GM04503 (cell line): ENCODE measurements at places on chromosomes 4 and X.

DNA sequence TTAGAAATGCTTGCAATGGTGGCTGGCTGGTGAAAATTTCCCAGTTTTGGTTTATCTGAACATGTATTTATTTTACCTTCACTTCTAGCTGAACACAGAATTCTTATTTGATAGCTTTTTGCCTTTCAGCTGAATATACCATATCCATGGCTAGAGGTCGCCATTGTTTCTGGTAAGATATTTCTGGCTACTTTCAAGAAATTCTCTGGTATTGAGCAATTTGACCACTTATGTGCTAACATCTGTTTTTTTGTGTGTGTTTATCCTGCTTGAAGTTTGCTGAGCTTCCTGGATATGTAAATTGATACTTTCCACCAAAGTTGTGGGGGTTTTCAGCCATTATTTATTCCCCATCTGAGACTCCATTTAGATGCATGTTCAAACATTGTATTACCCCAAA is 75.4 kb downstream of the FBXW7 start:
- peak; percentile 42 for DNase-seq

DNA sequence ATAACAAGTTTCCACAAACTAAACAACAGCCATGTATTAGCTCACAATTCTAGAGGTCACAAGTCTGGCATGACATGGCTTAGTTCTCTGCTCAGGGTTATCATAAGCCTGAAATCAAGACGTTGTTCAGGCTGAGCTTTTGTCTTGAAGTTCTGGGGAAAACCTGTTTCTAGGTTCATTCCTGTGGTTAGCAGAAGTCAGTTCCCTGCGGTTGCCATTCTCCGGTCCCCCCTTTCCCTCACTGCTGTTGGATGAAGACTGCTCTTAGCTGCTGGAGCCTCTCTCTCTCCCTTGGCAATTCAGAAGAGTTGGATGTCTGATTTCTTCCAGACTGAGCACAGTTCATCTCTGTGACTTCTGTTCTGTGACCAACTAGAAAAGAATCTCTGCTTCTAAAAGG is 962.6 kb downstream of the PCDH7 start:
- no peak for DNase-seq

DNA sequence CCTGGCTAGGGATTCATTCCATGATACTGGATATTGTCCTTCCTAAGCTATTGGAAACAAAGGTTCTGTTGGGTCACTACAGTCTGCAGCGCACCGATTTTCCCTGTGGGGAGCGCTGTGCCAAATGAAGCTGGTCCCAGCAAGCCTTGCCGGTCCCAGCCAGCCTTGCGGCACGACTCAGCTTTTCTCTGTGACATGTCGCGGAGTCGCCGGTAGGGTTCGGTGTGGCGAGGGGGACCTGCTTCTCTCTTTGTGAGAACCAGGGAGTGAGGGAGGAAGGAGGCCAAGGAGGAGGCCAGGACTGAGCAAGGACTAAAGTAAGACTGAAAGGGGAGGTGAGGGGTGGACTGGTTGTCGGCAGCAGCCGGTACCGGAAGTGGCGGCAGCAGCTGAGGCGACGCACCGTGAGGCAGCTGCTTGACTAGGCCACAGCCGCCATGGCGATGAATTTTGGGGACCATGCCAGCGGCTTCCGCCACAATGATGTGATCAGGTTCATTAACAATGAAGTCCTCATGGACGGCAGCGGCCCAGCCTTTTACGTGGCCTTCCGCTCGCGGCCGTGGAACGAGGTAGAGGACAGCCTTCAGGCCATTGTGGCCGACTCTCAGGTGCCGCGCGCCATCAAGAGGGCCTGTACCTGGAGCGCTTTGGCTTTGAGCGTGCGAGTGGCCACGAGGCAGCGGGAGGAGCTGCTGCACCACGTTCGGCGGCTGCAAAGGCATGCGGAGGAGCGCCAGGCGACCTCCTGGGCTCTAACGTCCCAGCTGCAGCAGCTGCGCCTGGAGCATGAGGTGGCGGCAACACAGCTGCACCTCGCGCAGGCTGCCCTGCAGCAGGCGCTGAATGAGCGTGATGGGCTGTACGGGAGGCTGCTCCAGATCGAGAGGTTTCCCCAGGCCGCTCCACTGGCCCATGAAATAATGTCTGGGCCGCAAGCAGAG is at the start of gene TEX13D:
Gene TEX13D (plus strand): TSS at position 180 of the 944 bp plus-strand sequence. CDS start 258 bp downstream, at position 438.
- DNase-seq, result no peak

DNA sequence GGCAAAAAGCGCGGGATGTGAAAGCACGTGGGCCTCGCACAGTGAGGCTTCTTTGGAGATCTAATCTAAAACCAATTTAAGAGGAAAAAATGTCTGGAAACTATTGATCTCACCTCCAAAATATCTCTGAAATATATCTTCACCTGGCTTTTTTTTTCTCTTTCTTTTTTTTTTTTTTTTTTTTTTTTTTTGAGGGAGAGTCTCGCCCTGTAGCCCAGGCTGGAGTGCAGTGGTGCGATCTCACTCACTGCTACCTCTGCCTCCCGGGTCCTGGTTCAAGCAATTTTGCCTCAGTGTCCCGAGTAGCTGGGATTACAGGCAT is 383 bp upstream of the ZMAT1 start:
- no peak for DNase-seq

GRCh38 chrX:109841257-109841656 is 108.2 kb upstream of the ACSL4 start:
- no peak for DNase-seq

DNA sequence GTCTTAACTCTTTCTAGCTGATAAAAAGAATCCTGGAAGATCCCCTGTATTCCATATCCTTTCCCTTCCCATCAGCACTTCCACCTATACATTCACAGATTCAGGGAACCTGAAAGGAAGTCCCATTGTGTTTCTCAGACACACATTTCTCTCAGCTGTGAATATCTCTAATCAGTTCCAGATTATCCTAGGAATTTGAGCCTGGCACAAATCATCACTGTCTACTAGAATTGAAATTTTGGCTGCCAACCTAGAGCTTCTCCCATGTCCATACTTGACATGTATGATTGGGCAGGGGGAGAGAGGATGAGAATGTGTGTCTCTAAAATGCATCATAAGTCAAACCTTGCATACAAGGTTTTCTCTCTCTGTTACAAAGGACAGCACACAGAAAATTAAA is 53.1 kb downstream of the NDST3 start:
- DNase-seq, result no peak

GRCh38 chrX:149628280-149628679 is 3.3 kb downstream of the TMEM185A start:
- DNase-seq, result no peak

GRCh38 chr4:41015016-41015675 is 199.2 kb downstream of the APBB2 start:
- DNase-seq, result no peak

GRCh38 chr4:139609647-139610046 is 53.6 kb upstream of the SETD7 start:
- no peak for DNase-seq

DNA sequence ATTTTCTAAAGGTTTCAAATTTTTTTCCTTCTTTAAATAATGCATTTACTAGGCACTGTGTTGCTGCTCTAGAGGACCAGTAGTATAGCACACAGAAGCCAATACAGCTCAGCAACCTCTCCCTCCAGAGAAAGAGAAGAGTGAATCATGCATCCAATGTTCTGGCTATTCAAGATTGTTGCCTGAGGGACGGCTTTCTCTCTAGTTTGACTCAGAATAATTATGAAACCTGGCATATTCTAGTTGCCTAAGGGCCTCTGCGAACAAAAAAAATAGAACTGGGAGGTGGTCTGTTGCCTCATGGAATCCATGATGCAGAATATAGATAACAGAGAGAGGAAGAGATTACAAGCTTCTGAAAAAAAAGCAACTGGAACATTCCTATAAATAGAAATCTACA is 1233.3 kb upstream of the PABPC4L start:
- no peak for DNase-seq

GRCh38 chr4:139606579-139607501 is 50.8 kb upstream of the SETD7 start:
- peak; percentile 32 for DNase-seq

GRCh38 chrX:135421537-135421931 is 210 bp upstream of the SMIM10L2A start:
- DNase-seq, result no peak

GRCh38 chr4:108852691-108853090 is 89.8 kb upstream of the ETNPPL start:
- DNase-seq, result no peak

DNA sequence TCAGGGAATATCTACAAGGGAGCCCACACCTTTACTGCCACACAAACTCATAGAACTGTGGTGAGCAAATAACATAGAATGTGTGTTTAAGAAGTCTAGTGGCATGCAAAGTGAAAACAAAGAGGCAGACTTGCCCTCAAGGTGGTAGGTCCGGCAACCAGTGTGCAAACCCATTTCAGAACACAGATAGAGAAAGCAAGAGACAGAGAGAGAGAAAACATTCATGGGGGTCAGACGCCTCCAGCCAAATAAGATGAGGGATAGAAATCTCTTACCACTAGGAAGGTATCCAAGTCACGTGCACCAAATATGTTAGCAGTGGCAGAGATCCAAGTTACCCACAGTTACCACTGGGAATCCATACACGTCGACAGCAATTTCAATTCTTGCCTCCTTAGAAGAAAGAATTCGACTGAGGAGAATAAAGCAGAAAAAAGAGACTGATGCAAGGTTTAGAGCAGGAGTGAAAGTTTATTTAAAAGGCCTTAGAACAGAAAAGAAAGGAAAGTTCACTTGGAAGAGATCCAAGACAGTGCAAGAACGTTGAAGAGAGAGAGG is 252.8 kb downstream of the NAP1L3 start:
- DNase-seq, result no peak

DNA sequence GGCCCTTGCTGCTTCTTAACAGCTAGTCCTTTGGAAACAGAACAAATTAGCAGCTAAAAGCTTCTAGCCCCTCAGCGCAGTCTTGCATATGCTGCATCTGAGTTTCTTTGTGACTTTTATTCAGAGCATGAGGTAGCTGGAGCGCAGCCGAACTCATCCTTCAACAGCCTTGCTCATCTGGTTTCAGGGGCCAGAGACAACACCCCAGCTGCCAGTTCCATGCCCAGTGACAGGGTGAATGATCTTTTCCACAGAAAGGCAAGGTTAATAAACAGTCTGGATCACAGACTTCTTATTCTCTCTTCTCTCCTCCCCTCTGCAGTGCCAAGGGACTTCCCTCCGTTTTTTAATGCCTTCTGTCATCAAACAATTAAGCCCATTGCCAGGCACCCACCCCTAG is 216.6 kb upstream of the INTU start:
- DNase-seq, result no peak

- DNase-seq, result no peak
Observed at GRCh38 chr4:65083076-65083475, 587.2 kb downstream of the EPHA5 start.
